ENCODE measurements at places on chromosomes 12 and 14. TPM values are rescaled to one million over a fixed set of nuclear protein-coding genes. Genes with fewer than 3 reads are reported as not detected.
A peak's percentile ranks its signal among the peaks of the same experiment; 100 is the strongest.

- no peaks in the 10 kb centered on the region for H3K36me3 ChIP-seq
- H3K27ac ChIP-seq, result no peak overlapping the region
- H3K4me1 ChIP-seq, result peaks cover 6% of the 10 kb centered on the region
- no peak for DNase-seq
Measured at GRCh38 chr12:113659416-113659815, 187.7 kb upstream of the LHX5 start.

STXBP6 gene
- total RNA-seq, result 19.3 TPM

GRCh38 chr12:90631591-90632212, 323.3 kb downstream of the CCER1 start:
- H3K36me3 ChIP-seq, result no peaks in the 10 kb centered on the region
- H3K4me1 ChIP-seq, result no peaks in the 10 kb centered on the region
- no peak overlapping the region for H3K27ac ChIP-seq

DNA sequence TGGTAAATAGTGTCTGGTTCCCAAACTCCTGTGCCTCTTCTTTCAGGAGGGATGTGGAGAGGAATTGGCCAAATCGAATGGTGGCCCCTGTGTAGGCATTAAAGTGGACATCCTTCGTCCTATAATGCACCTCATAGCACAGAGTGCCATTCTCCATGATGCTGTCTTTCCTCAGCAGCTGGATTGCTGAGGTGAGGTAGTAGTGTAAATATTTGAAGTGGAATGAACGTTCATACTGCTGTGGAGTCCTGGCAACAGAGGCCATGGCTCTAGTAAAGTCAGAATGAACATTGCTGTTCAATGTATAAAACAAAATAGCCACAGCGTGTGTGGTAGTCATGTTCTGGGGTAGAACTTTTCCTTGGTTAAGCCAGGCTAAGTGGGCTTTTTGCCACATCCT, 2.7 kb downstream of the ART4 start:
- no peak overlapping the region for H3K4me3 ChIP-seq
- DNase-seq, result no peak
- no peaks in the 10 kb centered on the region for H3K27me3 ChIP-seq
- H3K36me3 ChIP-seq, result no peaks in the 10 kb centered on the region
- no peak overlapping the region for H3K27ac ChIP-seq

GRCh38 chr12:131494216-131494615, 216.7 kb upstream of the SFSWAP start:
- H3K27me3 ChIP-seq, result no peaks in the 10 kb centered on the region
- no peak overlapping the region for H3K4me3 ChIP-seq
- DNase-seq, result no peak
- H3K27ac ChIP-seq, result no peak overlapping the region

DNA sequence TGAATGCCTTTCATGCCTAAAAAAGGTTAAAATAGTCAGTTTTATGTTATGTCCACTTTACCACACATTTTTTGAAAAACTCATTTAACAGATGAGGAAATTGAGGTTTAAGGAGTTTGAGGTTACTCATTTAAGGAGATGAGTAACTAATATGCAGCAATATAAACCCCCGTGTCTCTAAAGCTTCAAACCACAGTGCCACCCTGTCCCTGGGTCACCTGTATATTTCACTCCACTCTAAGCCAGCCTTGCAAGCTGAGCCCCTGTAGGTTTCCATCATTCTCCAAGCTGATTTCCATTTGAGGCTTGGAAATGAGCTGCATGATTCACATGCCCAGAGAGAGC, 64.4 kb downstream of the NUAK1 start:
- H3K27me3 ChIP-seq, result no peaks in the 10 kb centered on the region
- no peak overlapping the region for H3K27ac ChIP-seq
- no peak overlapping the region for H3K4me3 ChIP-seq
- H3K36me3 ChIP-seq, result peaks cover 10% of the 10 kb centered on the region

SIX1 gene
- total RNA-seq, result 0.46 TPM

GRCh38 chr14:101948666-101949216, 15.6 kb upstream of the DYNC1H1 start:
- H3K27me3 ChIP-seq, result peaks cover 23% of the 10 kb centered on the region
- H3K4me3 ChIP-seq, result peak overlapping the region; percentile 86
- peak overlapping the region; percentile 84 for H3K27ac ChIP-seq
- DNase-seq, result no peak
